ENCODE measurements at places on chromosomes 1 and 21.

DNA sequence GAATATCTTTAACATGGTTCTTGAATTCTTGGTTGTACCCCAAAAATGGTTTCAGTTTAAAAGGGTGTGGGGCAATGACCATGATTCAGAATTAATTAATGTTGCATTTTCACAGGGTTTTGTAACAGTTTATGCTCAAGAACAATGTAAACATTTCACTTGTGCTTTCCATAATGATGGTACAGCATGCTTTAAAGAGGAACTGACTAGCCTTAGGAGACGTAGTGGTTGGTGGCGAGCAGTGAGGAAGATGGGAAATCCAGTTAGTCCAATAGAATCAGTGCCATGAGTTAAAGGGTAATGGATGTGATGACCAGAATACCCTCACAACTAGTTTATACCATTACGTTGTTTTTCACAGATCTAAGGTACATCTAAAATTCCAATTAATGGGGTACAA lies 138.0 kb downstream of the HS2ST1 start:
- DNase-seq: no peak

DNA sequence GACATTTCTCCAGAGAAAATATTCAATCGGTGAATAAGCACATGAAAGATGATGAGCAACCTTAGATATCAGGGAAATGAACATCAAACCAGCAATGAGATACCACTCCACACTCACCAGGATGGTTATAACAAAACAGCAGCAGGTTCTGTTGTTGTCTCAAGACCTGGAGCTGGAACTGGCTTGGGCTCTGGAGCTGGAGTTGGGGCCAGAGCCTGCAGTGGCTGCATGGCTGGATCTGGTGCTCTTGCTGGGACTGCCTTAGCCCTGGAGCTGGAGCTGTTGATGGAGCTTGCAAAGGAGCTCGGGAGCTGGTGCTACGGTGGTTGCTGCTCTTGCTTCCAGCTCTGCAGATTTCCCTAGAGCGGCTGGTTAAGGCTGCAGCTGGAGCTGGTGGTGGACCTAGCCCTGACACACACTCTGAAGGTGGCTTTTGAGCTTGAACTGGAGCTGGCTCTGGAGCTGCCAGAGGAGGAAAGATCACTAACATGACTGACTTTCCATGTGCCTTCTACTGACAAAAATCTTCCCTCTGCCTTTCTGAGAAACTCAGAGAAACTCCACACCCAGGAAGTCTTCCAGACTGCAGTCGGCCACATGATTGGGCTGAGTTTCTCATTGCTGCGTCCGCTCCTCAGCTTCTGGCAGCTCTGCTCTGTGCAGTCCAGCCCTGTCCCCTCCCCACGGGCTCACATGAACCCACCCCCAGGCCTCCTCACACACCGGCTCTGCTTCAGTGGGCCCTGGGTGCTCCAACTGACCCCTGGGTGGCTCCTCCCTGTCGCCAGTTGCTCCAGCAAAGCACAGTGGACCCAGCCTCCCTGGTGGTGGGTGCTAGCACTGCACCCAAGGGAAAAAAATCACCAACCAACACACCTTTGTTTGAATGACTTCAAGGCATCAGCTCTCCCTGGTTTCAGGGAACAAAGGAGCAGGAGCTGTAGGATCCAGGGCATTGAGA lies 139.1 kb upstream of the FMN2 start:
- DNase-seq: no peak

DNA sequence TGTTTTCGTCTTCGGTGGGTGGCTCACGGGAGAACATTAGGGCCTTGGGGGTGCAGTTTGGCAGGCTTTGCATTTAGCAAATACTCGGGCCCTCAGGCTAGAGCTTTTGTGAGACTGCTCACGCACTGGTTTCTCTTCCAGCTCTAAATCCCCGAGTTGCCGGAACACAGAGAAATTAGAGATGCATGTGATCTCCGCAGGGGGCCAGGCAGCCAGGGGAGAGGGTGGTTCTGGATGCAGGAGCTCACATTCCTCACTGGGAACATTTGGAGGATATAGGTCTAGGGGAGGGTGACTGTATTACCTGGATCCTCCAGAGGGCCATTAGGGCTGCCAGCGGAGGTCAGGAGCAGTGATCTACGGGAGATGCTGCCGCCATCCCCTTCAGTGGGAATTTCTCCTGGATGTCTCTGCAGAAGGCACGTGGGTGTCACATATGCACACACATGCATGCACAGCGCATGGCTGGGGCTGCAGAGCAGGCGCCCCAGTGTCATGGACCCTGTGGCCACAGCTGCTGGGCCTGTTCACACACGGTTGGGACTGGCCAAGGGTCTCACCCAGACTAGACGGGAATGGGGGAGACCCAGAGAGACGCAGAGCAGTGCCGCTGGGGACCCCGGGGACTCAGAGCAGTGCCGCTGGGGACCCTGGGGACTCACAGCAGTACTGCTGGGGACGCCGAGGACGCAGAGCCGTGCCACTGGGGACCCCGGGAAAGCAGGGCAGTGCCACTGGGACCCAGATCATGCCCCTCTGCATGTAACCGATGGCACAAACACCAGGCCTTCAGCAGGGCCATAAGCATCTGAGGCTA lies 258.7 kb downstream of the CAMTA1 start:
- no peak for DNase-seq

DNA sequence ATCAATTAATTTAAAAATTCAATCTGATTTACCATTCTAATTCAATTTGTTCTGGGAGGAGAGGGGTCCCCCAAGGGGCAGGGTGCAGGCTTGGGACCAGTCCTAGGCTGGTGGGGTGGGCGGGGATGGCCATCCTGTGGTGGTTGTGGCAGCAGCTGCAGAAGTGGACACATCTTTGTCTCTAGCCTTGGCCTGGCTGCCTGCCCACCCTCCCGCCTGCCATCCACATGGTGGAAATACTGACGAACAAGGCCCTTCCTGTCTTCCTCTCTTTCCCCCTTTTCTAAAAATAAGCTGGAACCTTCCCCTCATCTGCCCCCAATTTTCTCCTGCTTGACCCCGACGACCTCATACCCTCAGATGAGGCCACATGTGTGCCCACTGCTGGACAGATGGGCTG lies 130.9 kb downstream of the FOXD2 start:
- no peak for DNase-seq

DNA sequence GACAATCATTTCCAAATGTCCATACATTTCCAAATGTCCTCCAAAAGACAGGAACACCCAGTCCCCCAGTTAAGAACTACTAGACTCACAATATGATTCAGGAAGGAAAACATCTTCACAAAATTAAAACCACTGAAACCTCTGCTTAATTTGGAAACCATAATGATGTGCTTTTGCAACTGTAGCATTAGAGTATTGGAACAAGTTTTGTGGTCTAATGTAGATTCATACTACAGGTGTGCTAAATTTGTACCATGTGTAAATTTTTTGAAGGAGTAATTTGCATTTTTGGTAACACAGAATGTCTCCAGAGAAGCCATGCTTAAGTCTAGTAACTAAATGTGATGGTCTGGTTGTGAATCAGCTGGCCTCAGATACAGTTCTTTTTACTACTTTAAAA lies 129.6 kb downstream of the DPYD start:
- no peak for DNase-seq

DNA sequence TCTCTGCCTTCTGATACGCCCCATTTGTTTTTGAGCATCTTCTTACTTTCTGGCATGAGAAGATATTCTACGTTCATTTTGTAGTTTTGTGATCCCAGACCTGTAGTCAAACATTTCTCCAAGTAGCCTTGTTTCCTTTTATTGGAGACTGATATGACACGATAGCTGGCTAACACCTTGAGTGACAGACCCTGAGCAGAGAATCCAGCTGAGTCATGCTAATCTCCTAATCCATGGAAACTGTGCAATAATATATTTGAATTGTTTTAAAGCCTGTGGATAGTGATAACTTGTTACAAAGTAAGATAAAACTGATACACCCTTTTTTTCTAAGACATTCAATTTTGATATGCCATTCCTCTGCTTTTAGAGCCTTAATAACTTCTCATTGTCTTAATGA lies 1.2 kb upstream of the IFI44L start:
- DNase-seq: no peak

DNA sequence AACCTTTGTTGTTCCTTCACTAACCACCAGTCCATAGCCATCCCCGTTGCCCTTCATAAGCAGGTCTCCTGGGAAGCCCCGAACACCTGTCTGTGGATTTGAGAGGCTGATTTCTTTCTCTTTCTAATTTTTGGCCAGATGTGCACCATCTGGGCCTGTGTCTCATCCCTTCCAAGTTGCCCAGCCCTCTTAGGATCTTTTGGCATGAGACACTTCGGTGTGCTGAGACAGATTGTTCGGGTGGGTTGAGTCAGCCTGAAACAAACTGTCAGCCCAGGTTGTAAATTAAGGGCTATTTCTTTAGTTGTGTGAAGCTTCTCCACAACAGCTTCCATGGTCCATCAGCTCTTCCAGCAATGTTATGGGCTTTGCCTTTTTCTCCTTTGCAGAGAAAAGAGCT lies 1.4 kb upstream of the DNAJC11 start:
- DNase-seq: no peak

GRCh38 chr1:221881805-221882581 lies 140.1 kb upstream of the DUSP10 start:
- DNase-seq: no peak

- peak; percentile 95 for DNase-seq
Measured at GRCh38 chr1:174159252-174160108, at the start of gene RABGAP1L. Gene RABGAP1L (plus strand): TSS chr1:174159520.

Measured in suppressor macrophage (primary cell).